ENCODE measurements at places on chromosomes 16 and 17. TPM values are rescaled to one million over a fixed set of nuclear protein-coding genes. Genes with fewer than 3 reads are reported as not detected.
A peak's percentile ranks its signal among the peaks of the same experiment; 100 is the strongest.

- DNase-seq: peak; percentile 27
These were observed 18.1 kb downstream of the USP36 start for GRCh38 chr17:78822552-78822951.

GRCh38 chr17:21474815-21475214 lies 98.7 kb downstream of the KCNJ12 start:
- DNase-seq: no peak

DNA sequence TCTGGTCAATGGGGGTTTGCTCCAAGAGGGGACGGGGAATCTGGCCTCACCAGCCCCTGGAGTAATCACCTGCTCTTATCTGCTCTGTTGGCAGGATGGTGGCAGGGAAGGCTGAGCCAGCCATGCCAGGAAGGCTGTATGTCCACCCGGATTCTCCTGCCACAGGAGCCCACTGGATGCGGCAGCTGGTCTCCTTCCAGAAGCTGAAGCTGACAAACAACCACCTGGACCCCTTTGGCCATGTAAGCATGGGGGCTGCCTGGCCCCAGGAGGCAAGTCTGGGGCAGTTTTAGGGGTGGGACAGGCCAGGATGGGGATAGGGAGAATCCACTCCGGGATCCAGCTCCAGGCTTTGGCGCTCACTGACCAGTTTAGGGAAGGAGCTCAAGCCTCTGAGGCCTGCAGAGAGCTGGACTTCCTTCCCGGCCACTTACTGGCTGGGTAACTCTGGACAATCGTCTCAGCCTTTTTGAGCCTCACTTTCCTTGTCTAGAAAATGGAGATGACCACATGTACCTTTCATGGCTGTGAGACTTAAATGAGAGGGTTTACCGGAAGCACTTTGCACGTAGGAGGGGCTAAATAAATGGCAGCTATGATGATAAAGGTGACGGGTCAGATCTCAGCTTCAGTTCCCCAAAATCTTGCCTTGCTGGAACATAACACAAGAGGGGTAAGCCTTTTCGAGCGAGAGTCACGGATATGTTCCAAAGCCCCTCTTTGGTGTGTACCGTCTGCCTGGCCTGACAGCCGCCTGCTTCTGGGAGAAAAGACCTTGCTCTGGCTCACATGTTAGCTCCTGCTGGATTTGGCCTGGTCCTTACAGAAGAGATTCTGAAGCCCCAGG lies 15.4 kb downstream of the TBX4 start:
- DNase-seq: no peak

DNA sequence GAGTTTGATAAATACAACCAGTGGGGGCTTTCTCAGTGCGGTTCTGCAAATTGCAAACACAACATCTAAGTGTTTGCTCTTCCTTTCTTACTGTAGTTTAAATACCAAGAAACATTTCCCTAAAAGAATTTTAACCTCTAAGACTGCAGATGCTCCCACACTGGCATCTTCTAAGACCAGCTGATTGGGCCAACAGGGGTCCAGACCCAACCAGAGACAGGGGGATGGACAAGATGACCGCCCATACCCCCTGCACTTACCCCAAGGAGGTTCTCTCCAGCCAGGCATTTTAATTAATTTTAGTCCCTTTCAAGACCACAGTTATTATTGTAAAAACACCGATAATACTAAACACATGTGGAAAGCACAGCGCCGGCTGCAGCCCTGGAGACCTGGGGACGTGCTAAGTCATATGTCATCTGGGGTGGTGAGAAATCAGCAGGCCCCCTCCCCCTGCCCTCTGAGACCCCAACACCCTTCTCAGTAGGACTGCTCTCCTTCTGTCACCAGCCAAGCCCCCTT lies 242.3 kb downstream of the SOX9 start:
- no peak for DNase-seq

DNA sequence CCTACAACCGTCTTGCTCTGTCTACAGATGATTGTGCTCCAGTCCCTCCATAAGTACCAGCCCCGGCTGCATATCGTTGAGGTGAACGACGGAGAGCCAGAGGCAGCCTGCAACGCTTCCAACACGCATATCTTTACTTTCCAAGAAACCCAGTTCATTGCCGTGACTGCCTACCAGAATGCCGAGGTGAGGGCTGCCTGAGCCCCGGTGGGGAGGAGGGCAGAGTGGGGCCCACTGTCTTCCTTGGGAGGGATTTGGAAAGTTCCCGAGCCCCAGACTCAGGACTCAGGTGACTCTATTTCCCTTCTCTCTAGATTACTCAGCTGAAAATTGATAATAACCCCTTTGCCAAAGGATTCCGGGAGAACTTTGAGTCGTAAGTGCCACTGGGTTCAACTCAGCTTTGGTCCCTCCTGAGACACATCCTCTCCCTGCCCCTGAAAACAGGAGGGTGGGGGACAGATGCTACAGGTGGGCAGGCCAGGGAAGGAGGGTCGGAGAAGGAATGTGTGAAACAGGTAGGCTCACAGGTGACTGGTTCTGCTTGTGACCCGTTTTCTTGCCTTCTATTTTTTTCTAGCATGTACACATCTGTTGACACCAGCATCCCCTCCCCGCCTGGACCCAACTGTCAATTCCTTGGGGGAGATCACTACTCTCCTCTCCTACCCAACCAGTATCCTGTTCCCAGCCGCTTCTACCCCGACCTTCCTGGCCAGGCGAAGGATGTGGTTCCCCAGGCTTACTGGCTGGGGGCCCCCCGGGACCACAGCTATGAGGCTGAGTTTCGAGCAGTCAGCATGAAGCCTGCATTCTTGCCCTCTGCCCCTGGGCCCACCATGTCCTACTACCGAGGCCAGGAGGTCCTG lies 11.4 kb downstream of the TBX21 start:
- no peak for DNase-seq

DNA sequence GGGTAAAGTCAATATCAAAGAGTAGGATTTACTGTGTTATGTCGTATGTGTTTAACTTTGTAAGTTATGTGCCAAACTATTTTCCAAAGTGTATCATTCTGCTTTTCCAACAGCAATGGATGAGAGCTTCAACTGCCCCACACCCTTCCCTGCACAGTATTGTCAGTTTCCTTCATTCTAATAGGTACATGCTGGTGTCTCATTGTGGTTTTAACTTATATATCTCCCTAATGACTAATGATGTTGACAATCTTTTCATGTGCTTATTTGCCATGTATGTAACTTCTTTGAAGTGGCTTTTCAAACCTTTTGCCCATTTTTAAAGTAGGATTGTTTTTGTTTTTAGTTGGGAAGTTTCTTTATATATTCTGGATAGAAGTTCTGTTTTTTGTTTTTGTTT lies 3.8 kb downstream of the DDX19B start:
- DNase-seq: no peak

- no peak for DNase-seq
These were observed 245.5 kb downstream of the STX8 start for GRCh38 chr17:9330141-9330540.

GRCh38 chr17:41322094-41322902 lies 6.8 kb upstream of the KRTAP17-1 start:
- DNase-seq: no peak

- DNase-seq: no peak
These were observed 59.8 kb downstream of the GTF3C1 start for GRCh38 chr16:27489906-27490305.

- DNase-seq: no peak
These were observed 289.8 kb upstream of the FOXF1 start for GRCh38 chr16:86220561-86220960.

DNA sequence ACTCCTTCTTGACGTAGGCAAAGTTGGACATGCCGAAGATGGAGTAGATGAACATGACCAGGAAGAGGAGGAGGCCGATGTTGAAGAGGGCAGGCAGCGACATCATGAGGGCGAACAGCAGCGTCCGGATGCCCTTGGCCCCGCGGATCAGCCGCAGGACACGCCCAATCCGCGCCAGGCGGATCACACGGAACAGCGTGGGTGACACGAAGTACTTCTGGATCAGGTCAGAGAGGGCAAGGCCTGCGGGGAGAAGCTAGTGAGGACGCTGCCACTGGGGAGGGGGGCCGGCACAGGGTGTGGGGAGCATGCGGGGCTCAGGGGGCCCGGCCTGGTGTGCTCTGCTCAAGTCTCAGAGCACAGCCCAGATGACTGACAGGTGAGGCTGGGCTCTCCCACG lies 9.6 kb upstream of the CD79B start:
- peak; percentile 41 for DNase-seq

DNA sequence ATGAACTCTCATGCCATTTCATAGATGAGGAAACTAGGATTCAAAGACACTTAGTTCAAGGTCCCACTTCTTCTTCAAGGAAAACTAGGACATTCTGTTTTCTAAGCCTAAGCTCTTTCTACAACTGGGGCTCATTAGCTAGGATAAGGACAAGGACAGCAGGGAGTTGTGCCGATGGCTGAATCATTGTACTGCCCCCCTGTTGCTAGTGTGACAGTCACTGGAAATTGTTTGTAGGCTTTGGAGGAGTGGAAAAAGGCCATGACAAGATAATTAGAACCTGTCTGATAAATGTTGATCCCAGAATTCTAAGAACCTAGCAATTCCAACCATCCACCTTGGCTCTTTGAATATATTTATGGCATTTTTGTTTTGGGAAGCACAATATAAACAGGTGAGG lies 445.7 kb downstream of the CDH8 start:
- no peak for DNase-seq

GRCh38 chr16:23420011-23420410 lies 33.0 kb downstream of the COG7 start:
- no peak for DNase-seq

GRCh38 chr16:70254965-70255286 lies 3.2 kb upstream of the EXOSC6 start:
- no peak for DNase-seq

GRCh38 chr17:63772801-63773271 lies 561 bp downstream of the CCDC47 start:
- DNase-seq: no peak

DNA sequence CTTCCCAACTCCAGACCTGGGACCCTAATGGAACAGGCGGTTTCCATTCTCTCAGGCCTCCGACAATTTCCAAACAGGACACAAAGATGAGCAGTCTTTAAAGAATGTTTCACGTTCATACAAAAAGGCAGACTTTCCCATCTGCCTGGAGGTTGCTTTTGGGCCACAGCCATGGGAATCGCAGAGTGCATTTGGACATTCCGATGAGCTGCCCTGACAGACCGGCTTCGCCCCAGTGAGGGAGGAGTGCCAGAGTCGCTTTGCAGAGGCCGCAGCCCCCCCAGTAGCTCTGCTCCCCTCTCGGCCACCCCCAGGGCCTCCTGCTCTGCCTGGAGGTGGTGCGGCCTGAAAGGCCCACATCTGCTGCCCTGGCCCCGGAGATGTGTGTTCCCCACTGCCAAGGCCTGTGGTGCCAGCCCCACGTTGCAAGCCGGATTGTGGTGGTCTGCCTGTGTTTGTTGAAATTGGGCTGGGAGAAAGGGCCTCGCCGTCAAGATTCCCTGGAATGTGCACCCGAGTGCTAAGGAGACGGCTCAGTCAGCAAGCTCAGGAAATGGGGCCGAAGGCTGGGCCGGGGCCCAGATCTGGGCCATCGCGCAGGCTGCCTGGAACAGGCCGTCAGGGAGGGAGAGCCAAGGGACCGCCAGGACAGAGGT lies 89.8 kb downstream of the C16orf95 start:
- DNase-seq: no peak

DNA sequence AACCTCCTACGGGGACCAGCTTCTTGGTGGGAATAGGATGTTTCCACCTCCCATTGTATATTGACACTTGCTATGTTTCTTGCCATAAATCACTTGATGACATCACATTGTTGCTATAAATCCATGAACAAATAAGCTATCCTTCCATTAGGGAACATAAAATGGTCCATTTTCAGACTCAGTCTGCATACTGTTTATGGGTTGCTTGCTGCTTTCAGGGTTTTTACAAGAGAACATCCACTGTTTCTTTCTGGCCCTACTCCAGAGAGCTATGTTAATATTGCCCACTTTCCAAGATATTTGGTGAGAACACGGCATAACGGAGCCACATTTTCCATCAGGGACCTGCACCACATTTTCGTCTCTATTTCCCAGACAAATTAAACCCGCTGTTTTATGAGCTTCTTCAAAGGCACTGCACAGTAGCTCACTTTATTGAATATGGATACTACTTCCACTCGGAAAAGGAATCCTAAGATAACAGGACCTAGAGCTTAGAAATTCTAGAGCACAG lies 800.2 kb downstream of the KCNJ2 start:
- DNase-seq: no peak

- no peak for DNase-seq
These were observed 21.6 kb upstream of the MSI2 start for GRCh38 chr17:57234739-57235092.

GRCh38 chr17:79749156-79749815 lies 18.5 kb downstream of the ENPP7 start:
- no peak for DNase-seq

Gene ITGA2B
- 0.78 TPM for total RNA-seq

Gene CA4
- total RNA-seq: 13.4 TPM

Gene SHBG
- 0.35 TPM for total RNA-seq

Gene UMOD
- not detected for total RNA-seq

Gene ZPBP2
- not detected for total RNA-seq

Gene STXBP4
- 4.7 TPM for total RNA-seq
